ENCODE measurements at places on chromosomes 5 and 9. TPM values are rescaled to one million over a fixed set of nuclear protein-coding genes. Genes with fewer than 3 reads are reported as not detected.

DNA sequence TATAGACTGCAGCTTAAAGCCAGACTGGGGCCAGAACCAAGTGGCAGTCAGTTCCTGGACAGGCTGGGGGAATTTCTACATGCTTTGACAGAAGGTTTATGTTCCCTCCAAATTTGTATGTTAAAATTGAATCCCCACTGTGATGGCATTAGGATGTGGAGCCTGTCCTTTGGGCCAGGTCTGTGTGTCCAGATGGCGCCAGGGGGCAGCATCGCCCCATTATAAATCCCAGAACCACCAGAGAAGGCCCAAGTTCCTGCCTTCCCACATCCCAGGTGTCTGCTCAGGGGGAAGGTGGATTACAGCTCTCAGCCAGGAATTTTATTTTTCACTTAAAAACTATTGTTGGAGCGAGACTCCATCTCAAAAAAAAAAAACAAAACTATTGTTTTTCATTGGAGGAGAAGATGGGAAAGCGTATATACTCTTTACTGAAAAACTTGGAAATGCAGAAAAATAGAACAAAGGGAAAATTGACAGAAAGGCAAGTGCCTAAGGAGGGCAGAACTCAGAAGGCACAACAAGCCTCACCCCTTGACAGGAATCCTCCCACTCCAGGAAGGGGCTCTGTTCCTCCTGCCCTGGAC lies 5.0 kb downstream of the IL3 start:
- no peaks in the 10 kb centered on the region for H3K27me3 ChIP-seq
- H3K36me3 ChIP-seq, result no peaks in the 10 kb centered on the region
- no peaks in the 10 kb centered on the region for H3K4me1 ChIP-seq
- no peak overlapping the region for H3K27ac ChIP-seq
- no peak overlapping the region for H3K4me3 ChIP-seq

DNA sequence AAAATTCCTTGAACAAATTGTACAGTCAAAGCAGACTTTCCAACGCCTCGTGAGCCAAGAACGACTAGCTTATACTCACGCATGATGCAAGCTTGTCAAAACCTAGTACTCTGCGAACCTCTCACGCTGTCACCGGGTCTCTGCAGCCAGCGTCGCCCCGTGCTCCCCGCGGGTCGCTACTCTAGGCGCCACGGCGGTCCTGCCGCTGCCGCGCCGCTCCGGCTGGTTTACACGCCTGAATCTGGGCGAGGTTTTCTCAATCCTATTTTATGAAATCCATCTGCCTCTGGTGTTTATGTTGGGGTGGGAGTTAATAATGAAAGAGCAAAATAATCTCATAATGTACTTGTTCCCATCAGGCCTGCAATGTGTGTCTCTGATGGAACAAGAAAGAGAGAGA lies 90.9 kb downstream of the SV2C start:
- no peak overlapping the region for H3K27ac ChIP-seq
- no peaks in the 10 kb centered on the region for H3K27me3 ChIP-seq
- no peaks in the 10 kb centered on the region for H3K36me3 ChIP-seq

DNA sequence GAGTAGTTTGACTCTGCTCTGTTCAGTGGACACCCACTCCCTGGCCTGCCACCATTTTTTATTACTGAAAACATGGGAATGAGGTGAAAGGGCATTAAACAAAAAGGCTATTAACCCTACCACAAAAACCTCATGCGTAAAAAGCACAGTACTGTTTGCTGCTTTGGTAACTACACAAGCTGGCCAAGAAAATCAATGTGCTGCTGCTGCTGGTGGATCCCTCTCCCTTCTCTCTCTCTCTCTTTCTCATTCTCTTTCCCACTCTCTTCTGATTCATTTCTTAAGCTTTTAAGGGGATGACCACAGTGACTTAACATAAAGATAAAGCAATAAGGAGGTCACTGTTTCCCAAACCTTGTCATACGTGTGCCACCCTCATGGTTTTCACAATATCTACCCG lies 183.2 kb upstream of the TBC1D2 start:
- H3K27ac ChIP-seq, result no peak overlapping the region
- DNase-seq, result no peak
- no peaks in the 10 kb centered on the region for H3K4me1 ChIP-seq

DNA sequence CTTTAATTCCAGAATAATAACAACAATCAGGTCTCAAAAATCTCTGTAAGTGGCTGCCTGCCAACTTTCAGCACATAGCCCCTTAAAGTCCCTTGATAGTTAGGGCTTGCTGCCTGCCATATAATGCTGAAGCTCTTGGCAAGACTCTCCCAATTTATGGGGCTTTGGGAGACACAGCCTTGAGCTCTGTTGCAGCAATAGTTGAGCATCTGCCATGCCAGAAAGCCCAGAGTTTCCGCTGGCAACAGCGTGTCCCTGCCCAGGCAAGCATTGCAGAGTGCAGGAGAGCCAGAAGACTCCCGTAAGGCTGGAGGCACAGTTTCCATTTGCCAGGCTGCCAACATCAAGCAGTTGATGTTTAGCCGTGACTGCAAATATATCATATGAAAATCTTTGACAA lies 678.5 kb upstream of the NUDT12 start:
- DNase-seq, result no peak
- no peaks in the 10 kb centered on the region for H3K27me3 ChIP-seq
- H3K36me3 ChIP-seq, result no peaks in the 10 kb centered on the region
- no peak overlapping the region for H3K4me3 ChIP-seq
- no peak overlapping the region for H3K27ac ChIP-seq

DNA sequence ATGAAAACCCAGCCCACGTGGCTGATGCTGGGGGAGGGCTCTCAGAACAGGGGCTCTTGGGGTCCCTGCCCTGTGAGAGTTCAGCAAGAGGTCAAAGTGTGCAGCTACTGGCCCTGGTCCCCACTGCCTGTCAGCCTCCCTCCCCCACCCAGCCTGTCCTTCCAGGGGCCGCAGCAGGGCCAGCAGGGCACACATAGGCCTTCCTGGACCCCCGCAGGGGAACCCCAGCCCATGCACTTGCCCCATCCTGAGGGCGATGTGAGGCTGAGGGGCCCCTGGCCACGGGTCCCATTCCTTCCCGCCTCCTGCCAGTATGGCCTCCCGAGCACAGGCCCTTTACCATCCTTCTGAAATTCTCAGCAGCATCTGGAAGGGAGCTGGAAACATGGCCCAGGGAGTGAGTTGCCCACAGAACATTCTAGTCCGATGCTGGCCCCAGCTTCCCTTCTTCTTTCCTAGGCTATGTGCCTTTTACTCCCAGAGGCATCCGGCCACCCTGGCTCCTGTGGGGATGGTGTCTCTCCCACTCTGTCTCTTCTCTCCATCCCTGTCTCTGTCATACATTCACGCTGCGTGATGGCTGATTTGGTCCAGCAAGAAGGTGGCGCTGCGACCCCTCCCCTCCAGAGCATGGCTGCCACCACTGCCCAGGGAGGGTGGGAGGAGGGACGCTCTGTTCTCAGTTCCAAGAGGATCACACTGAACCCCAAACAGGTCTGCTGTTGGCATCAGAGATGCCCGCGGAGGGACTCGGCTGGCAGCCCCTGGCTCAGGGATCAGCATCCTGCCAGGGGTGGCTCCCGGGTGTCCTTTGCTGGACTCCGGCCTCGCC lies 19.6 kb downstream of the MRPL36 start:
- no peak overlapping the region for H3K4me3 ChIP-seq
- no peaks in the 10 kb centered on the region for H3K36me3 ChIP-seq
- no peak for DNase-seq
- no peaks in the 10 kb centered on the region for H3K4me1 ChIP-seq
- no peak overlapping the region for H3K27ac ChIP-seq
- H3K27me3 ChIP-seq, result no peaks in the 10 kb centered on the region

DNA sequence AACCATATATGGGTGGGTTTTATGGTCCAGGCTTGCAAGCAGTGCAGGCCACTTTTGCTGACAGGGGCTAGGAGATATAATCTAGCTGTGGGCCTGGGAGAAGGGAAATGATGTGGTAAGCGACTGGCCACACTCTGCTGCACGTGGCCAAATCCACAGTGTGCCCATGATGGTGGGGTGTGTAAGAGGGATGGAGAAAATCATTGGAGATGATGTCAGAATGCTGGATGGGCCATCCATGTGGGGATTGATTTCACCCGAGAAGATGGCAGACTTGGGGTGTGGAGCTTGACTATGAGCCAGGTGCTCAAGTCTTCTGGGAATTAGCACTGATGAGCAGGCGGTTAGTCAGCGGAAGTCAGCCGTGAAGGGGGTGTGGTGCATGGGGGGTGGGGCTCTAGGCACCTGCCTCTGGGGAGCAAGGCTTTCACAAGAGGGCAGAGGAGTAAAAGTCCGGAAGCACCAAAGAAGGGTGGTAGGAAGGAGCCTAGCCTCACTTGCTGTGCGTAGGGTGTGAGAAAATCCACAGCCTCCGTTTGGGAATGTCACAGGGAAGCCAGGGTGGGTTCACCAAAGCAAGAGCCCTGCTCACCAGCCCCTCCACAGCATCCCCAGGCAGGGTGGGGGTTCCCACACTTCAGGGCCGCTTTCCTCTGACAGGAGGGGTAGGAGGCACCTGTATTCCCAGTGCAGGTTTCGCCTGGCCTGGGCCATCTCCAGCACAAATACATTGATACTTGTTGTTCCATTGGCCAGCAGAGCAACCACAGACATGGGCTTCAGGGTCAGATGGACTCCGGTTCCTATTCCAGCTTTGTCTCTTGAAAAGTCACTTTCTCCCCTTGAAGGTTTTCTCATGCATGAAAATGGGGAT lies 44.5 kb upstream of the ANGPTL2 start:
- H3K4me3 ChIP-seq, result no peak overlapping the region
- no peaks in the 10 kb centered on the region for H3K36me3 ChIP-seq
- DNase-seq, result peak; percentile 68
- H3K4me1 ChIP-seq, result no peaks in the 10 kb centered on the region
- no peaks in the 10 kb centered on the region for H3K27me3 ChIP-seq

- no peaks in the 10 kb centered on the region for H3K27me3 ChIP-seq
- no peaks in the 10 kb centered on the region for H3K36me3 ChIP-seq
- peak overlapping the region; percentile 82 for H3K4me3 ChIP-seq
- no peak for DNase-seq
- peak overlapping the region; percentile 89 for H3K27ac ChIP-seq
Observed at GRCh38 chr5:88886252-88886651, 3.3 kb upstream of the MEF2C start.

- no peak overlapping the region for H3K27ac ChIP-seq
- no peak for DNase-seq
- H3K4me1 ChIP-seq, result no peaks in the 10 kb centered on the region
- H3K36me3 ChIP-seq, result no peaks in the 10 kb centered on the region
- H3K4me3 ChIP-seq, result no peak overlapping the region
Observed at GRCh38 chr9:109171926-109172325, 4.9 kb upstream of the FRRS1L start.

- H3K4me1 ChIP-seq, result no peaks in the 10 kb centered on the region
- no peak for DNase-seq
- H3K27me3 ChIP-seq, result no peaks in the 10 kb centered on the region
- no peaks in the 10 kb centered on the region for H3K36me3 ChIP-seq
Observed at GRCh38 chr9:114757984-114758383, 47.9 kb downstream of the TNFSF15 start.

- no peak overlapping the region for H3K27ac ChIP-seq
- H3K4me3 ChIP-seq, result no peak overlapping the region
- no peaks in the 10 kb centered on the region for H3K27me3 ChIP-seq
- no peaks in the 10 kb centered on the region for H3K36me3 ChIP-seq
- DNase-seq, result no peak
Observed at GRCh38 chr9:88006511-88007290, 32.4 kb upstream of the CDK20 start.

DNA sequence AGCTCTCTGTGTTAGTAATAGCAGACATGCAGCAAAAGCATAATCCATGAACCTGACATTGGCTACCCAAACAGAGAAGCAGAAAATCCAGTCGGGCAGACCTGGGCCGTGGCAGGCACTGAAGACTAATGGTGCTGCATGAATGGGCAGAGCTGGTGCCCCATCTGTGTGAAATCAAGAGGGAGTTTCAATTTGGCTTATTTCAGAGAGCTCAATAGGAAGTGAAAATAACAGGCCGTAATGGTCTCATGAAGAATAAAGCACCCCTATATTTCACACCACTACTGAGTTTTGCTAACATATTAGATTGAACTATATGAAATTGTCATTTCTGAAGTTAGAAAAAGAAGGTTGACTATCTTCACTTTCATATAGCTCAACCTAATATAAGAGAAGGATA lies 149.7 kb downstream of the ENC1 start:
- H3K27ac ChIP-seq, result no peak overlapping the region
- no peak for DNase-seq
- peaks cover 2% of the 10 kb centered on the region for H3K27me3 ChIP-seq
- H3K4me3 ChIP-seq, result no peak overlapping the region
- H3K4me1 ChIP-seq, result no peaks in the 10 kb centered on the region

DNA sequence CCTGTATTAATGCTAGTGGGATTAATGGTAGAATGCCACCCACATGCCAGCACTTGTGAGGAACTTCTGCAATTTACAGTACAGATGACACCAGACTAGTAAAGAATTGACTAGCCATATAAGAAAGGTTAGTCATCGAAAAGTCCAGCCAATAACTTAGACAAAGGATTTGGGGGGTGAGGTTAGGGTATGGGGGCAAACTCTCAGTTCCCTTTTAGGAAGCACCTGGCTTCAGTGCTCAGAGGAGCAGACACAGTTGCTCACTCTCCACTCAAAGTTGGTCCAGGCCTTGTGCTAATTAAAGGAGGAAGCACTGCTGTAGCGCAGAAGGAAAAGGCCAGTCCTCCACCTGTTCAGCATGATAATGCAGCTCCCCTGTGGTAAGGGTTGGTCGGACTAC lies 25.2 kb downstream of the TGFBR1 start:
- no peak for DNase-seq
- H3K27ac ChIP-seq, result no peak overlapping the region
- no peaks in the 10 kb centered on the region for H3K27me3 ChIP-seq
- H3K4me3 ChIP-seq, result no peak overlapping the region
- H3K36me3 ChIP-seq, result no peaks in the 10 kb centered on the region
- H3K4me1 ChIP-seq, result peaks cover 4% of the 10 kb centered on the region

DNA sequence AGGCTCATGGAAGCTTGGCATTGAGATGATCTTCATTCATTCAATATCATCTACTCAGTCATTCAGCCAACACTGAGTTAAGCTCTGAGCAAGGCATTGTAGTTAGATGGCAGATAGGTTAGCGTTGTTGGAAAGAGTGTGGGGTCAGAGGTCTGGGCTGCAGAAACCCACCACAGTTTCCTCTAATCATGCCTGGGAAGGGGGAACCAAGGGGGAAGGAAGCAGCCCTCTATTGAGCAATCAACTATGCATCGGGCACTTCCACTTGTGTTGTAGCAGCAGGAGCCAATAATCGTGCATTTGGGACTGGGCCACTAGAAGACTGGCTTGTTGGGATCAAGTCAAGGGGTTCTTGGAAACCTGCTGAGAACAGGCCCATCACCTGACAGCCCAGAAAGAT lies 139.1 kb downstream of the PIP5K1B start:
- no peak overlapping the region for H3K4me3 ChIP-seq
- no peak overlapping the region for H3K27ac ChIP-seq
- no peaks in the 10 kb centered on the region for H3K4me1 ChIP-seq
- no peaks in the 10 kb centered on the region for H3K27me3 ChIP-seq
- no peak for DNase-seq
- H3K36me3 ChIP-seq, result no peaks in the 10 kb centered on the region

The SLC34A3 gene
- not detected for total RNA-seq

The SHISAL2B gene
- not detected for total RNA-seq

The TRMO gene
- 9.6 TPM for total RNA-seq

The TGFBI gene
- 322 TPM for total RNA-seq

The BSPRY gene
- total RNA-seq, result 0.48 TPM

The FGFR4 gene
- total RNA-seq, result 0.23 TPM

All from aorta (tissue), 5 donors.